ENCODE measurements at places on chromosomes 3 and 15.

DNA sequence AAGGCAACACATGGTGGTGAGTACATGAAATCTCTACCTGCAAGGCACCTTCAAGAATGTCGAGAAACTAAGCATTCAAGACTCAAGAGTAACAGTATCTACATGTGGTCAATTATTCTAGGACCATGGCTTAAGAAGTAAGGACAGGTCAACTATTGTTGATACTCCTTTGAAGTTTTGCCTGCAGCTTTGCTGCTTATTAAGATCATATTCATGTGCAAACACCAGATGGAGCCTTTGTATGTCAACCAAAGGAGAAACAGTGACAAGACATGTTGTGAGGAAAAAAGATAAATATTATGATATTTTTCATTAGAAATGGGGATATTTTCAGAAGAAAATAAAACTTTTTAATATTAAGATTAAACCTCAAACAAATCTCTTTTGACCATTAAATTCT lies 52.3 kb upstream of the FGF7 start:
- peak; percentile 13 for DNase-seq

- DNase-seq, result no peak
These were observed 37.7 kb upstream of the FGD5 start for GRCh38 chr3:14780927-14781507.

- no peak for DNase-seq
These were observed 69.2 kb downstream of the MEIS2 start for GRCh38 chr15:37031198-37031597.

DNA sequence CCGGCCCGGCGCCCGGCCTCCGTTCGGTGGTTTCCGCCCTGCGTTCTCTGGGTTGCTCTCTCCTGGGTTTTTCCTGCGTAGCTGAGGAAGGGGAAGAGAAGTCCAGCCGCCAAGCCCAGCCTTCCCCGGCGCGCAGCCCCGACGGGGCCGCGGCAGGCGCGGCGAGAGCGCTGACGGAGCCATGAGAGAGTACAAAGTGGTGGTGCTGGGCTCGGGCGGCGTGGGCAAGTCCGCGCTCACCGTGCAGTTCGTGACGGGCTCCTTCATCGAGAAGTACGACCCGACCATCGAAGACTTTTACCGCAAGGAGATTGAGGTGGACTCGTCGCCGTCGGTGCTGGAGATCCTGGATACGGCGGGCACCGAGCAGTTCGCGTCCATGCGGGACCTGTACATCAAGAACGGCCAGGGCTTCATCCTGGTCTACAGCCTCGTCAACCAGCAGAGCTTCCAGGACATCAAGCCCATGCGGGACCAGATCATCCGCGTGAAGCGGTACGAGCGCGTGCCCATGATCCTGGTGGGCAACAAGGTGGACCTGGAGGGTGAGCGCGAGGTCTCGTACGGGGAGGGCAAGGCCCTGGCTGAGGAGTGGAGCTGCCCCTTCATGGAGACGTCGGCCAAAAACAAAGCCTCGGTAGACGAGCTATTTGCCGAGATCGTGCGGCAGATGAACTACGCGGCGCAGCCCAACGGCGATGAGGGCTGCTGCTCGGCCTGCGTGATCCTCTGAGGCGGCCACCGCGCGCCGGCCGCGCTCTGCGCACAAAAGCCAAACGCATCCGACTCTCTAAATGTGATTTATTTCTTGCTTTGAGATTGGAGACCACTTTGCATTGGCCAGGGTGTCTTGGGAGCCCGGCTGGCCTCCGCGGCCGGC lies 727 bp downstream of the RAP2B start:
- DNase-seq, result peak; percentile 42

DNA sequence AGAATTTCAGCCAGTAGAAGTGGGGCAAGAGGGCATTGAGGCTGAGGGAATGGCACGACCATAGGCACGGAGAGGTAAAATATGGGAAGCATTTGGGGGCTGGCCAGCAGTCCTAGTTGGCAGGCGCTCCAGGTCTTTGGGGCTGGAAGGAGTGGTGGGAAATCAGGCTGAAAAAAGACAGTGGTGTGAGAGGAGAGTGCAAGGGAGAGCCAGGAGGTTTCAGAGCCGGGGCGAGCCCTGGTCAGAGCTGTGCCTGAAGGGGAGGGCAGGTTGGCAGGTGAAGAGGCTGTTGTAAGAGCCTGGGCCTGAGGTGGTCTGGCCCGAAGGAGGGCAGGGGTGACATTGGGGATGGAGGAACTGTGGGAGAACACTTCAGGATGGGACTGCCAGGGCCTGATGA lies 1.6 kb upstream of the IDH3A start:
- no peak for DNase-seq

- no peak for DNase-seq
These were observed 4.8 kb upstream of the MORC1 start for GRCh38 chr3:109122690-109123089.

DNA sequence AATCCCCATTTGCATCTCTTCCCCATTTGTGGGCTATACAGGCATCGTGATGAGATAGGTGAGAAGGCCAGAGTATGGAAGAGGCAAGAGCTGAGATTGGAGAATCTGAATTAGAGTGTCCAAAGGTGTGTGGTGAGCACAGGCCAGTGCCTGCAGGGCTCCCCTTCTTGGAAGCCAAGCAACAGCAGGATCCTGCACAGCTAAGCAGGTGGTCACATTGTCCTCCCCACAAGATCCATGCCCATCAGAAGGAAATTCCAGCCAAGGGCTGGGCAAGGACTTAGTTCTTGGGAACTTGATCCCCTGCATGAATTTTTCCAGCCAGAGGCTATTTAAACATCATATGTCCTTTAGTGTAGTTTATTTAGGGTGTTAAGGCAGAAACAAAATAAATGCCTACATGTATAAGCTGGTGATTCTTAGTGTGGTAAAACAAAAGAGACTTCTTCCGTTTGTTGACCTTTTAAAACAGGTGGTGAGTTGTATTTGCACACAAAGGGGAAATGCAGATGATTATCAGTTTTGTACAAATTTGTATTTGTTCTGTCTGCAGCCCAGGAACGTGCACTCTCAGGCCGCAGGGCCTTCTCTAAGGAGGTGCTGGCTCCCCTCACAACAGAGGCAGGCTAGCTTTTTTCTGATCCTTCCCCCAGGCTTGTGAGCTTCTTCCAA lies 110.2 kb downstream of the PLCL2 start:
- DNase-seq, result no peak

GRCh38 chr3:21043139-21043538 lies 707.9 kb downstream of the ZNF385D start:
- DNase-seq, result no peak

Data from hematopoietic multipotent progenitor cell treated with erythropoietin and hydrocortisone succinate and interleukin-3 and kit ligand, for 15 days (in vitro differentiated cells).